Activated naive CD8-positive, alpha-beta T cell treated with anti-CD3 and anti-CD28 coated beads, Interleukin-2, amount 10 ng/mL, durations not matched to agents 7 days and 5 days (primary cell): ENCODE measurements at places on chromosomes 1 and 21.

- DNase-seq, result no peak
Measured at GRCh38 chr1:185425163-185425562, 108.1 kb upstream of the IVNS1ABP start.

DNA sequence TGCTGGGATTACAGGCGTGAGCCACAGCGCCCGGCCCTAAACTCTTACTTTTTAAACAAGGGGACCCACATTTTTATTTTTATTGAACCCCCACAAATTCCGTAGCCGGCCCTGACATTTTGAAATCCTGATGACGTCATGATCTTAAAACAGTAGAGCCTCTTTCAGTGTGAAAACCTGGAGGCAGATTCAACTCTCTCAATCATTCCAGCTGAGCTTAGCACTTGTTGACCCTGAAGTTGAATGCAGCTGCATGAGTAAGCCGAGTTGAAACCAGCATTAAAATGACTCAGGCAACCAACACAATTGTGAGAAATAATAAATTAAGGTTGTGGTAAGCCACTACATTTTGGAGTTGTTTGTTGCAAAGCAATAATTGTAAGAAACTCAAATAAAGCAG is 93.9 kb upstream of the ADGRL4 start:
- no peak for DNase-seq

DNA sequence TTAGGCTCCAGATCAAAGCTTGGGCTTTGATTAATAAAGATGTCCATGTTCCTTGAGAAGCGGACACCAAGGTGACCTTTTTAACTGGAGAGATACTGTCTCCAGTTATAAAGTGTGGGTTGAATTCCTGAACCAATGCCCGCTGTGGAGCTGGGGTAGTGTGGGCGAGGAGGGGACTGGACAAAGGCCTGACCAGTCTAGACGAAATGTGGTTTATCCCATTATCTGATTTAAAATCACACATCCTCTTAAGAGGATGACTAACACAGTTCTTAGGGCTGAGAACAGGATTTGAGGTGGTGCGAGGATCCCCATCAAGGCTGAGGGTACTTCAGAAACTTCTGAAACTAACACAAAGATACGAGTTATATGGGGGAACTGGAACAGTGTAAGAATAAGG is 84.5 kb upstream of the GCLM start:
- no peak for DNase-seq

DNA sequence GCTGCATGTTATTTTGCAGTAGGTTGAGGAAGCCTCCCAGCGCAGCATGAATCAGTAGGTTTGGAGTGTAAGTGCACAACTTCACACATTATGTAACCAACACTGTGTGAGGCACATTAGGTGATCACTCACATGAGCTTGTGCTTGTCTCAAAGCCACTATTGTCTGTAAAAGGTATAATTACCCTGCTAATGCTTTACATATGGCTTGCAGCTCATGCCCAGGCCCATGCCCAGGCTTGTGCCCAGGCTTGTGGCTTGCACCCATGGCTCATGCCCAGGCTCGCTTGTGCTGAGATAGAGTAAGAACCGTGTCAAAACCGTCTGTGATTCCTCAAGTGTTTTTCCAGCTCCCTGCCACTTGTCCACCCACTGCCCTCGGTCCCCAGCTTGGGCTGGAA is 596.3 kb downstream of the LTN1 start:
- DNase-seq, result no peak

DNA sequence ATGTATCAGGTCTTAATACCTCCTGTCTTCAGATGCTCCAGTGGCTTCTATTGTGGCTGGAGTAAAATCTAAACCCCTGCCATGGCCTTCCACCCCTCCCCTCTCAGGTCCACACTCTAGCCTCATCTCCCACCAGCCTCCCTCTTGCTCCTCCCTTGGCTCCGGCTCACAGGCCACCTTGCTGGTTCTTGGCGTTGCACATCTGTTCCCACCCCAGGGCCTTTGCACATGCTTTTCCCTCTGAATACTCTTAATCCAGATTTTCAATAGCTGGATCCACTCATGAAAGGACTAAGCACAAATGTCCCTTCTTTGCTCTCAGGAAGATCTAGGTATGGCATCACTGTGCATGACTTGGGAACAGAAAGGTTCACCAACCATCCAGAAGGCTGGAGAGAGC is 415.4 kb upstream of the VAMP3 start:
- no peak for DNase-seq

- no peak for DNase-seq
Measured at GRCh38 chr1:63674865-63675419, 81.7 kb downstream of the PGM1 start.

DNA sequence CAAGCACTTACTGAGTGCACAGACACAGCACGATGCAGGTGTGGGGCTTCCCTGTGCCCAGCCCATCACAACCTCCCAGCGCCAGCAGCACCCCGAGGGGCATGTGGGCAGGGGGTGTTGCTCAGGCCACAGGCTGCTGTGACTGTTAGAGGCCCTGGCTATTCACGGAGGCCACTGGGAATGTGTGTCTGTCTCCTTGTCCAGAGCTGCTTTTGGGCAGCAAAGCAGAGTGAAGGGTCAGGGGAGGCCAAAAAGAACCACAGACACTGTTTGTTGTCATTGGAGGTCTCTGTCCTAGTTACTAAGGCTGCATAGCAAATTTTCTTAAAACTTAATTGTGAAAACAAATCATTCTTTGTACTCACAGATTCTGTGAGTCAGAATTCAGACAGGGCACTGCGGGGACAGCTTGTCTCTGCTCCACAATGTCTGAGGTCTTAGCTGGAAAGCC is 49.6 kb downstream of the TNFRSF8 start:
- no peak for DNase-seq

DNA sequence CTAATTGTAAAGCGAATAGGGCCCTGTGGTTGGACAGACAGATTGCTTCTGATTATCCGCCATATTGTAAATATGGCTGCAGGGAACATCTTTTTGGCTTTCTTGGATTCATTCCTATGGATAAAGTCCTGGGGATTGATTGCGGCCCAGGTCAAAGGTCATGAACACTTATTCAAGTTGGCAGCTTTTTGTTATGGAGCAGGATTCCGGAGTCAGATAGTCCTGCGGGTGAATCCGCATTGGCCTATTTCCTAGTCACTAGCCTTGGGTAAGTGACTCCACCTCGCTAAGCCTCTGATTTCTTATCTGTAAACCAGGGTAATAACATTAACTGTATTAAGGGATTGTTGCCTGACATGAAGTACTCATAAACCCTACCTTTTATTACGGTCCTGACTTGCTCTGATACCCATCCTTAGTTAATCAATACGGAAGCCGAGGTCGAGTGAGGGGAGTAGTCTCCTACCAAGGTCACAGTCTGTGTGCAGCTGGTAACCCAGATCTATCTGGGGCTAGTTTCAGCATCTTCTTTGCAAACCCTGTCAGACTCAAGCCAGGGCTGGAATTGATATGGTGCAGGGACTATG is 31.7 kb downstream of the EDN2 start:
- no peak for DNase-seq

GRCh38 chr1:231335663-231336602 is 1.7 kb downstream of the EXOC8 start:
- no peak for DNase-seq

DNA sequence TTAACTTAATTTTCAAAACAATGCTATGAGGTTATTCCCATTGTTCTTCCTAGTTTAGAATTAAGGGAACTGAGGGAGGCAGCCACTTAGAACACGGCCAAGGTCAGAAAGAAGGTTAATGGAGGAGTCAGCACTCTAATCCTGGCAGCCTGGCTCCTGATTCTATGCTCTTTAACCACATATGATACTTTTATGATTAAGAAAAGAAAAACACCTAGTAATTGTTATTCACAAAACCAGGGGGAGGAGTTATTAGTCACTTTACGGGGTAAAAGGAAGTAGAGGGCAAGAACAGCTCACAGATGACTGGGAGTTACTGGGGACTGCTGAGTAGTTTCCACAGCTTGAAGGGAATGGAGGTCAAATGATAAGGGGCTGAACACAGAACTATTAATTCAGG is 38.6 kb downstream of the GADD45A start:
- DNase-seq, result no peak

DNA sequence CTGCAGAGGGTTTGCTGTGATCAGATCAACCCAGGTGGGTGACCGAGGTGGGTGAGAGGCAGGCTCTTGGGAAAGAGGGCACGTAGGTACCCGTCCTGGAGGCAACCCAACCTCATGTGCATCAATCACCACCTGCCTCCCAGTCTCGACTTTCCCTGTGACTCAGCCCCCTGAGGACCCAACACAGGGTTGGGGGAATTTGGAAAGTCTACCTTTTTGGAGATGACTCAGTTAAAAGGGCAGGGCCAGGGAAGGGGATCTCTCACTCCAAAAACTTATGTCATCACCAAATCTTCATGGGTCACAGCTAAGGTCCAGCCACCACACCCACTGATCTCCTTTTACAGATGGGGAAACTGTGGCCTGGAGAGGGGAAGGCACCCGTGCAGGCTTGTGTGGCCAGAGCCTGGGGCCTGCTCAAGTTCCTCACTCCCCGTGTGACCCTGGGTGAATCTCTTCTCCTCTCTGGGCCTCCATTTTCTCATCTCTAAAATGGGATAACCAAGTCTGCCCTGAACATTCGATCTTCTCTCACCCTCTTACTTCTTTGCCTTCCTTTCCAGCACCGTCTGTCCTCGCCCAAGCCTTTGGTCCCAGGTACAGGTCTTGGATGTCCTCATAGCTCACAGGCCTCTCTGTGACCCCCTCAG is 34.6 kb upstream of the WNT4 start:
- DNase-seq, result no peak

GRCh38 chr1:152096931-152097330 is 8.1 kb upstream of the TCHHL1 start:
- no peak for DNase-seq

GRCh38 chr1:48681476-48682305 is 95.0 kb downstream of the BEND5 start:
- no peak for DNase-seq

GRCh38 chr1:12402159-12402673 is 172.4 kb downstream of the VPS13D start:
- DNase-seq, result no peak

GRCh38 chr1:208653426-208653825 is 409.2 kb upstream of the PLXNA2 start:
- DNase-seq, result no peak

- peak; percentile 79 for DNase-seq
Measured at GRCh38 chr1:39639305-39640130, at the start of gene HEYL. Gene HEYL, minus strand, starts transcription at chr1:39639643. Its CDS starts 18 bp downstream, at chr1:39639625.

GRCh38 chr21:37381883-37382585 is 15.5 kb downstream of the DYRK1A start:
- no peak for DNase-seq

- DNase-seq, result no peak
Measured at GRCh38 chr1:32639489-32640075, 10.8 kb downstream of the ZBTB8OS start.

- no peak for DNase-seq
Measured at GRCh38 chr21:17859661-17860060, 40.5 kb upstream of the C21orf91 start.

- DNase-seq, result no peak
Measured at GRCh38 chr1:9555942-9556341, 16.7 kb downstream of the SLC25A33 start.

- no peak for DNase-seq
Measured at GRCh38 chr1:23742670-23743286, 493 bp upstream of the ELOA start.

DNA sequence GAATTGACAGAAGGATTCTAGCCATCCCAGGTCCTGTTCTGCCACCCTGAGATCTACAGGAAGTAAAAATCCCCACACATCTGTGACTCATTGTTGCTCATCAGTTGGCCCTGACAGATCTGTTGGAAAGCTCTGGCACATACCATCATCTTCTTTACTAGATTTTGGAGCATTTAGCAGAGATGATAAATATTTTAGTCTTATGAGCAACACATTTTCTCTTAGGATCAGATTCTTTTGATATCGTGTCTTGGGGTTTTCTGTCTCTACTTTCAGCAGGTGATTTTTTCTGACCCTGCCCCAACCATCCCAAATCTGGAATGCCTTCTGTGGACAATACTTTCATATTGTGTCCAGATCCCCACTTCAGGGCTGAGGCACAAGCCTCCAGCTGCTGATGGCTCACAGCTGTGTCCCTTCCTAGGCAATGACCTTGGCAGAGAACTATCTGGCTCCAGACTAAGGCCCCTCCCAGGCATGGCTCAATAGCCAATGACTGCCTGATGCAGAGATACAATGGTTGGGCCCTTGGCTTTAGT is 102.8 kb downstream of the GDAP2 start:
- no peak for DNase-seq

- DNase-seq, result no peak
Measured at GRCh38 chr1:161260376-161261260, 2.1 kb downstream of the PCP4L1 start.

DNA sequence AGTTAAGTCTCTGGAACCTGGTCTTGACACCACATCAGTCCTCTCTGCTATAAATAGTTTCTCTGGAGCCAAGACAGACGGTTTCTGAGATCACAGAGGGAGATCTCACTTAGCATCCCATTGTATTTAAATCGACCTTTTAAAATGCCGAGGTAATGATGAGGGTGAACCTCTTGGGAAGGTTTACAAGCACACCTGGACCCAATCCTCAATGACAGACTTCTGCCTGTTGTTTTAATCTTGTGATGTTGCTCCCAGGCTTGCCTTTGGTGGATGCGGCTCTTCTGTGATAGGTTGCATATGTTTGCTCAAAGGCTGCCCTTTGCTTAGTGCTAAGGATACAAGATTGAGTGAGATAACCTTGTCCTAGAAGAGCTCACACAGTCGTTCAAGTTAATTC is 104.6 kb upstream of the L1TD1 start:
- DNase-seq, result no peak

DNA sequence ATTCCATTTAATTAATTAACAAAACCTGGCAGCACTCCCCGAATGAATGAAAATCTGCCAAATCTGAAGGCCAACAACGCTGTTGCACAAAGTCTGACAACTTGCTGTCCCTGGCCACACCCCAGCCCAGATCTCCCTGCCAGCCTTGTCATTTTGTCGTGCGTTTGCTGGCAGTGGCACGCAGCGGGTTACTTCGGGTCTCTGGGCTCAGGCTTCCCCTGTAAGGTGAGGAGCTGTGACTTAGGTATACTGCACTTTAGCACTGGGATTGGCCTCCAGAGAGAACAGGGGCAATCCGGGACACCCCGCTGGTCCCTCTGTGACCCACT is 34.3 kb upstream of the SIM2 start:
- DNase-seq, result no peak

GRCh38 chr1:175702079-175702795 is 41.2 kb downstream of the TNR start:
- DNase-seq, result no peak

DNA sequence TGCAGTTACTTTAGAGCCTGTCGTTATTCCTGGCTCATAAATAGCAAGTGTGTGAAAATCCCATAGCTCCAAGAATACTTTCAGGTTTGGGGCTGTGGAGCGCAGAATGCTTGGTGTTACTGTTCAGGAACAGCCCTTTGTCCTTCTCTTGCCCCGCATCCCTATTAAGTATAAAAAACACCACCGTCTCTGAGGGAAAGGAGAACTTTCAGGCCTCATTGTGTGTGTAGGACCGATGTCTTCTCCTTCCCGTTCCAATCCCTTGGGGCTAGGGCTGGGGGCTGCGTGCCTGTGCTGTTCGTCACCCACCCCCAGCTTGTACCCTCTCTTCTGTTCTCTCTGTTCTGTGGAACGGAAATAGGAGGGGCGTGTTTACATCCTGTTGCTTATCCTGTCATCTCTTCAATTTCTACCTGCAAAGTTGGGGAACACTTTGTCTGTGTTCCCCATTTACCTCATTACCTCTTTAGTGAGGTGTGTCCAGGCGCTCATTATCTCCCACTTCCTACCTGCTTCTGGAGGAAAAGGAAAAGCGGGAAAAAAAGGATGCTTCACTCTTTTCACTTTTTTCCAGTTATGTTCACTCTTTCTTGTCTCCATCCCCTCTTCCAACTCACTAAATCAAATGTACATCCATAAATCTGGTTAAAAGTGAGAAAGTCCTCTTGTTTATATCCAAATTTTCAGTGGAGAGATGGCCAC is 788 bp upstream of the TXNIP start:
- DNase-seq, result peak; percentile 65

- DNase-seq, result no peak
Measured at GRCh38 chr1:85992791-85993190, 163.8 kb downstream of the COL24A1 start.
